ENCODE measurements at places on chromosomes 11 and 22.

DNA sequence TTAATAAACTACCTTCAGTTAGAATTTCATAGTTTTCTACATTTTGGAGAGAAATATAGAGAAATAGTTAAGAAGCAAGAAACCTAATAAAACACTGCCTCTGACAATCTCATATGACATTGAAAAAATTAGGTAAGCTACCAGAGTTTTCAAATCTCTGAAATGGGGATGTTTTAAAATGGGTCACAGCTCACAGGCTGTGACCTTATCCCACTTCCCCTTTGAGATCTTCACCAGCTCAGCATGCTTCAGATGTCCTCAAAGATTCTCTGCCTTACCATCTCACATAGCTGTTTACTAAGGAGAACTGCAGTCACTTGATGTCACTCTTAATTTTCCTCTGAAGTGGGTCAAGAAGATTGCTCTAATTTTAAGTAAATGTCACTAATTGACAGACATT lies 717.8 kb downstream of the JRKL start:
- DNase-seq = no peak

GRCh38 chr11:21464601-21465193 lies 728.2 kb upstream of the ANO5 start:
- DNase-seq = no peak

GRCh38 chr22:49197505-49197904 lies 630.2 kb downstream of the BRD1 start:
- DNase-seq = no peak

DNA sequence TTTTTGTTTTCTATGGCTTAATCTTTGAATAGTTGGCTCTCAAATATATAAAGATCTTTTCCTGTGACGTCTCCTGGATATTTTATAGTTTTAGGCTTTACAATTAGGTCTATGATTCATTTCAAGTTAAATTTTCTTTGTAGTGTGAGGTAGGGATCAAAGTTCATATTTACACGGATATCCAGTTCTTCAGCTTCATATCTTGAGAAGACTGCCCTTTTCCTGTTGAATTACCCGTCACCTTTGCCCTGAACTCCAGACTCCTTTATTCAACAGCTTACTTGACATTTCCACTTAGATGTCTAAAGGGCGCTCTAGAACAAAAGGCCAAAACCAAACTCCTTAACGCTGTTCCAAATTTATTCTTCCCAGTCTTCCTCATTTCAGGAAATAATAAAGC lies 51.7 kb downstream of the TTC17 start:
- DNase-seq = no peak

- no peak for DNase-seq
These were observed 3.5 kb upstream of the CELSR1 start for GRCh38 chr22:46540874-46541273.

- no peak for DNase-seq
These were observed 78.1 kb downstream of the KIAA1671 start for GRCh38 chr22:25030636-25031035.

- DNase-seq = no peak
These were observed 3.4 kb downstream of the PAK1 start for GRCh38 chr11:77470504-77470903.

DNA sequence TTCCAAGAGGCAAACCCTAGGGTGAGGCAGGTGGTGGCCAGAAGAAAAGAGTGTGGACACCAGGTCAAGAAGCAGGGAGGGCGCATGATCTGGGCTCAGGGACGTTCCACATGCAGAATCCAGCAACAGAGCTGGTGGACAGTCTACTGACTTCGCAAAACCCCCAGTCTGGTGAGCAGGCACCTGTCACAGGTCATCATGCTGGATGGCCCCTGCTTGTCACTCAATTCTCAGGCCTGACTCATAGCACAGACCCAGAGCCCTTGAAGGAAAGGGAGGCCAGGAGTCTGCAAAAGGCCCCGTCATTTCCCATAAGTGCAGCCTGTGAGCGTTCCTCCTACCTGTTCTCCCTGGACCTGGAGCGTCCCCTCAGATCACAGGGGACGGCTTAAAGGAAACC lies 18.2 kb downstream of the APOL4 start:
- no peak for DNase-seq

DNA sequence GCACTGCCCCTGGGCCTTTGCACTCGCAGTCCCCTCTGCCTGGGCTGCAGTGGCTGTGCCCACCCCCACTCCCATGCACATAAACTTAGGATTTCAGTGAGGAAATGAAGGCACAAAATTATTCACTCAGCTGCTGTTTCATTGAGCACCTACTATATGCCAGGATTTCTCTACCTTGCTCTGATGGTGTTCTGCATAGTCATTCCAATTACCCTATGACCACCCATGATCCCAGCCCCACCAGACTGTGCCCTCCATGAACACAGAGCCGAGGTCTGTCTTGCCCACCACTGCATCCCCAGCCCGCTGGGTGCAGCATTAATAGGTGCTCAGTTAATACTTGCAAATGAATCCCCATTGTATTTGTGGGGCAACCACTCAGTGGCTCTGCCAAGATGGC lies 10.9 kb downstream of the CYTH4 start:
- DNase-seq = no peak

DNA sequence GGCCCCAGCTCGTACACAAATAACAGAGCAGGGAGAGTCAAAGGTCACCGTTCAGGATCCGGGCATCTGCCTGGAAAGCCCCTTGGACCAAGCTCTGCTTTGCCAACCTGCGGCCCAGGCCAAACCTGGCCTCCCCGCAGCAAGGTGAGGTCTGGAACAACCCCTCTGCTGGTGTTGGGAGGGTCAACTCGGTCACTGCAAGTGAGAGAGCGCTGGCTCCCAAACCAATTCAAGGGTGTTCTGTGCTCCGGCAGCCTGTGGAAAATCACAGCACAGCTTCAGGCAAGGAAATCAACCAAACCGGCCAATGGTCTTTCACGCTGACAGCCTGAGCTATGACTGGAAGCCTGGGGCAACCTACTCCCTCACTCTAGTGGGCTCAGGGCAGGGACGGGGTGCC lies 63.4 kb downstream of the MYH9 start:
- DNase-seq = no peak

GRCh38 chr11:103354656-103355055 lies 245.4 kb downstream of the DYNC2H1 start:
- no peak for DNase-seq

DNA sequence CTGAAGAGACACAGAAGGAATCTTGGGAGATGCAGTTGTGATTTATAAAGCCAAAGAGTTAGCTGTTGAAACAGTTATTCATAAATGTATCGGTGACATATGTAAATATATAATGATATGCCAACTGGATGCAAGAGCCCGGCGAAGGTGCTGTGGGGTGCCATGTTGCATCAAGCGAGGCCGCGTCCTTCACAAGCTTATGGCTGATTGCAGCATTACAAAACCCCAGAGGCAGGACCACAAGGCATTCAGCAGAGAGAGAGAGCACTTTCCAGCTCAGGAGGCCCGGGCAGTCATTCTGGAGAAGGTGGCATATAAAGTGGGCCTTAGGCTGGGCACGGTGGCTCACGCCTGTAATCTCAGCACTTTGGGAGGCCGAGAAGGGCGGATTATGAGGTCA lies 65.6 kb downstream of the LARGE1 start:
- no peak for DNase-seq

GRCh38 chr11:57158599-57158998 lies 23.2 kb upstream of the LRRC55 start:
- DNase-seq = no peak

GRCh38 chr11:70255477-70256116 lies 14.9 kb upstream of the PPFIA1 start:
- no peak for DNase-seq

DNA sequence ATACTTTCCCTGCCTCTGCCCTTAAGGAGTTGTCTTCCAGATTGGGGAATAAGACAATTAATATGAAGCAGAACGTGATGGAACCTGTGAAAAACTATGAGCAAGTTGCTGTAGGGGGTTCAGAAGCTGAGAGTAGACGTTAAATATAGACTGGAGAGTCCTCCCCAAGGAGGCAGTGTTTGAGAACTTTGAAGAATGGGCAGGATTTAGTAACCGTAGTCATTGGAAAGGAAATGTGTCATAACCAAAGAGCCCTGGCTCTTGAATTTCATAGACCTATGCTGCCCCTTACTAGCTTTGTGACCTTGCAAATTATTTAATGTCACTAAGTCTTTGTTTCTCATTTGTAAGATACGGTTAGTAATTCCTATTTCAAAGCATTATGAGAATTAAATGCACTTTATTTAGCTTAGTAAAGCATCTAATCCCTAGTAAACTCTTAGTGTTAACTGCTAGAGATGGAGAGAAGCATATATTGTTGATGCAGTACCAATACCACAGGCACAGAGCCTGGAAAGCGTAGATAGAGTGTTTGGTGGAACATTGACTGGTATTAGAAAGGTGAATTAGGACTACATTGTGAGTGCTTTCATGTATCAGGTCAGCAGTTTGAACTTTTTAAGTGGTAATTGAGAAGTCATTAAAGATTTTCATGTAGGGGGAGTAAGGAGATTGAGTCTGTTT lies 54.1 kb downstream of the MCAM start:
- DNase-seq = no peak

GRCh38 chr11:34613015-34613414 lies 7.9 kb upstream of the EHF start:
- DNase-seq = no peak

DNA sequence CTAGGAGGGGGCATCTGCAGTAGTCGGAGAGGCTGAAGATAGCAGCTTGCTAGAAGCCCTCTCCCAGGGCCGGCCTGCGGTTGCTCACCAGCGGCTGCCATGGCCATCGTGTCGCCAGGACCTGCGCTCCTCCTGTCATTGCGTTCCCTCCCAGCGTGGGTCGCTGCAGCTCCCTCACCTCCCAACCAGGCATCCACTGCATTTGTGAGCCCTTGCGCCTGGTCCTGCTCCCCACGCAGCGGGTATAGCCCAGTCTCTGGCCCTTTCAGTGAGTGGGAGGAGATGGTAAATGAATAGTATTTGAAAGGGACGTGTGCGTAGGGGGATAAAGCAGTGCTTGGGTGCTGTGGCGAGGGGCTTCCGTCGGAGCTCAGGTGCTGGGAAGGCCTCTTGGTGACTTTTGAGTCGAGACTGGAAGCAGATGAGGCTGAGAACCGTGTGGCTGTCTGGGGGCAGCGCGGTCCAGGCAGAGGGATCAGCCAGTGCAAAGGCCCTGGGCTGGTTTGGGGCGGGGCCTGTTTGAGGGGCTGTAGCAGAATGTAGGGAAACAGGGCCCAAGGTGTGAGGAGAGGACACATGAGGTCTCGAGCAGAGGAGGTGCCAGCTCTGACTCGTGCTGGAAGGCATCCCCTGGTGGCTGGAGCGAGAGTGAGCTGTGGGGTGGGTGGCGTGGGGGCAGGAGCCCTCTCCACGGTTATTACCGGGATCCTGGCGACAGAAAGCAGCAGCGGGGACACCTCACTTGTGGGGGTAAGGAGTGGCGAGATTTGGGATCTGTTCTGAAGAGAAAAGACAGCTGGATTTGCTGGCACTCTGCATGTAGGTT lies 39.3 kb downstream of the LRP5 start:
- DNase-seq = no peak

GRCh38 chr11:111765320-111765983 lies 737 bp downstream of the PPP2R1B start:
- DNase-seq = no peak

- DNase-seq = no peak
These were observed 117.8 kb downstream of the SERGEF start for GRCh38 chr11:17894929-17895658.

GRCh38 chr11:130157101-130157500 lies 2.5 kb upstream of the ST14 start:
- DNase-seq = no peak

DNA sequence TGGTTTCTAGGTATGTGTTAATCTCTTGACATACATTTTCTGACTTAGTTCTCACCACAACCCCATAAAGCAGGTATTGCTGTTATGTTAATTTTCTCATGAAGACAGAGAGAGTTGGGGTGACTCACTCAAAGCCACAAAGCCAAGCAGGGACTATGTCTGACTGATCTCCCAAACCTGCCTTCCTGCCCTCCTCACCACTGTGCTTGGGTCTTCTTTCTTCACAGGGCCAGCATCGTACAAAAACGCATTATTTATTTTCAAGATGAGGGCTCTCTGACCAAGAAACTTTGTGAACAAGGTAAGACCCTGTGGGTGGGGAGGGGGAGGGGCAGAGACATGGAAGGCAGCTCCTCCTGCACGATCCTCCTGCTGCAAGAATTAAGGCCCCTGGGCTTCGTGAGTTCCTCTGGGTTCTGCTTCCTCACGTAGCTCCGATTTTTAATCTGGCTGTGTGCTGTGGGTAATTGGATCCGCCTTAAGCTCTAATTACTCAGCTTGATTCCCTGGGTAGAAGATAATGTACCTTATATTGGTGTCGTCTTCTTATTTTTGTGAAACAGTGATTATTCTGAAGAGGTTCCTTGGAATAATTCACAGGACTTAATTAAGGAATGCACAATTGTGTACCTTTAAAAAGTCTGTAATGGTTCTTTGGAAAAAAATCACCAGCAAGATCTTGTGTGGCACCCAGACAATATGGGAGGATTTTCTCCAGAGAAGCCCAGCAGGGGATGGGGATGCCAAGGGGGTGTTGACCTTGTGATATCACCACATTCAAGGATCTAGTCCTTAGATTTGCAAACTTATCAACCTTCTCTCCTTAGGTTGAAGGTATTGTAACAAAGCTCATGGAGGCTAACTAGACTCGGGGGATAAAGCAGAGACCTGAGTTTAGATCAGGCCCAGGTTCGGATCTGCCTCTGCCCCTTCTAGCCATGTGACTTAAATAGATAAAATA lies 112.9 kb downstream of the SPON1 start:
- DNase-seq = peak; percentile 70

- no peak for DNase-seq
These were observed 944 bp downstream of the C11orf86 start for GRCh38 chr11:66976028-66976467.

GRCh38 chr22:36467946-36468345 lies 13.5 kb downstream of the TXN2 start:
- DNase-seq = no peak

GRCh38 chr22:29004647-29005371 lies 56.8 kb downstream of the C22orf31 start:
- DNase-seq = no peak

GRCh38 chr22:35440129-35440528 lies 40.2 kb downstream of the MCM5 start:
- no peak for DNase-seq

- no peak for DNase-seq
These were observed 10.1 kb downstream of the KRTAP5-5 start for GRCh38 chr11:1639666-1640065.
